ENCODE measurements at places on chromosomes 16 and 17.

DNA sequence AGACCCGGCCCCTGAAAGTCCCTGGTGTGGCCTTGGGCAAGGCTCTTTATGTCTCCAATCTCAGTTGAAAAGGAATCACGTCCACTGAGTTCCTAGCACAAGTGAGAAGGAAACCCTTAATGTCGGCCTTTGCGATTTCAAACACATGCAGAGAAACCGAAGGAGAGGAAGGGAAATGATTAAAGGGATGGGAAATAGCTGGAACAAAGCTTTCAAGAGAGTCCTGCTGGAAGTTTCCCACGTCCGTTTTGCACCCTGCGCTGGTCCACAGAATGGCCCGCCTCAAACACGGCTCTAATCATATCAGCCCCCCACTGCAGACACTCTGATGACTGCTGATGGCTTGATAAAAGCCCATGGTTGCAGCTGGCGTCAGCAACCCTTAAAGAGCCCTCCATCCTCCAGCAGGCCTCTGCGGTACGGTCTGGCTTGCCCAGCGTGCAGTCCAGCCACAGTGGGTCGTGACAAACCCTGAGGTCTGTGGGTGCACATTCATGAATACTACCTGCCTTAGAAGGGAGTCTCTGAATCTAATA is 765.5 kb upstream of the EEF2KMT start:
- DNase-seq: no peak

DNA sequence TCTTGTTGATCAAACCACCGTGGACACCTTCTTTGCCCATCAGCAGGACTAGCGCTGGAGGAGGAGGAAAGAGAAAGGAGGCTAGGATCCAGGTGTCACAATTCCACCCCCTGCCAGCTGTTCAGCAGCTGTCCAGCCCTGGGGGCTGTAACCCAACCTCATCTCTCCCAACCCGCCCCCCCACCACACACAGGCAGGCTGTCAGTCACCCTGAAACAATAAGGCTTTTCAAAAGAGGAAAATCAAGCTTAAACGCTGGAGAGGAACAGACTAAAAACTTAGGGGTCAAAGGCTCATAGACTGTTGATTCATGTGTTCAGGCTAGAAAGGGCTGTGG is 2.4 kb downstream of the PFN1 start:
- DNase-seq: no peak

DNA sequence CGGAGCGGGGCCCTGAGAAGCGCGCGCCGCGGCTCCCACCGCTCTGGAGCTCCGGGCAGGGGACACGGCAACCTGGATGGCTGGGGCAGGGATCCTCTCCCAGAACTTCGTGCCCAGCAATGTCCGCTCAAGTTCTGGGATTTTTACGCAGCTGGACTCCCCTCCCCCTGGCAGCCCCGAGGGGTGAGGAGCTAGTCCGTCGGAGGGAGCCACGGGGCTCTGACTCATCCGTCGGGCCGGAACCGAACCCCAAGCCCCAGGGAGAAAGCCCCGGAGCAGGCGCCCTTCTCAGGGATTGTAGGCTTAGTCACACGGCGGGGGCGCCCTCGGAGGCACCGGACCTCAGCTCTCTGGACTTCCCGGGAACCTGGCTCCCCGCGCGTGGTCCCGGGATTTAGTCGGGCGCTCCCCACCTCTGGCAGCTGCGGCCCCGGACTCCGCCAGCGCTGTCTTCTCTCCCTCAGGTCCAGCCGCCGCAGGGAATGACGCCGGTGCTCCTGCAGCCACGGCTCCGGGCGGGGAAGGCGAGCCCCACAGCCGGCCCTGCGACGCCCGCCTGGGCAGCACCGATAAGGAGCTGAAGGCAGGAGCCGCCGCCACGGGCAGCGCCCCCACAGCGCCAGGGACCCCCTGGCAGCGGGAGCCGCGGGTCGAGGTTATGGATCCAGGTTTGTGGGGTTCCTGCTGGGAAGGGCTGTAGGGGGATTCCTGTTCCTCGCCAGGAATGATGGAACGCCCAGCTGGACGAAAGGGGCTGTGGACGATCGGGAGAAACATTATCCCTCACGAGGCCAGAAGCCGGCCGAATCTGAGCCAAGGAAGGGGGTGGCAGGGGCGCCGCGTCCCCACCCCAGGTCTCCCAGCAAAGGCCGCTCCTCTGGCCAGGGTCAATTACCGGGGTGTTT is 830 bp downstream of the SPHK1 start:
- no peak for DNase-seq

DNA sequence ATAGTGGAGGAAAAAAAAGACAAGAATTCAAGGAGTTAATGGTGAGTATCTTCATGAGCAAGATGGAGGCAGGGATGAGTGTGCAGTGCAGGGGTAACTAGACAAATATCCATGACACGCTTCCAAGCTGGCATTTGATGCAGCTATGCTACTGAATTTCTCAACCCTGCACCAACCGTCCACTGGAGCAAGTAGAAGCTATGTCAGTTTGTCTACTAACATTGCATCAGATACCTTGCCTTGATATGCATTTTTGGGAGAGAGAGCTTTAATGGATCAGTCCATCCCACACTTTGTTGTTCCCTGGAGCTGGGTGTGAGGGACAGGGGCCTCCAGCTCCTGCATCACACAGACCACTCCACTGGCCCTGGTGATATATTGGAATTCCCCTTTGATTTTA is 16.4 kb downstream of the CCL11 start:
- DNase-seq: no peak

GRCh38 chr17:2995377-2995776 is 68.0 kb downstream of the OR1D5 start:
- no peak for DNase-seq

DNA sequence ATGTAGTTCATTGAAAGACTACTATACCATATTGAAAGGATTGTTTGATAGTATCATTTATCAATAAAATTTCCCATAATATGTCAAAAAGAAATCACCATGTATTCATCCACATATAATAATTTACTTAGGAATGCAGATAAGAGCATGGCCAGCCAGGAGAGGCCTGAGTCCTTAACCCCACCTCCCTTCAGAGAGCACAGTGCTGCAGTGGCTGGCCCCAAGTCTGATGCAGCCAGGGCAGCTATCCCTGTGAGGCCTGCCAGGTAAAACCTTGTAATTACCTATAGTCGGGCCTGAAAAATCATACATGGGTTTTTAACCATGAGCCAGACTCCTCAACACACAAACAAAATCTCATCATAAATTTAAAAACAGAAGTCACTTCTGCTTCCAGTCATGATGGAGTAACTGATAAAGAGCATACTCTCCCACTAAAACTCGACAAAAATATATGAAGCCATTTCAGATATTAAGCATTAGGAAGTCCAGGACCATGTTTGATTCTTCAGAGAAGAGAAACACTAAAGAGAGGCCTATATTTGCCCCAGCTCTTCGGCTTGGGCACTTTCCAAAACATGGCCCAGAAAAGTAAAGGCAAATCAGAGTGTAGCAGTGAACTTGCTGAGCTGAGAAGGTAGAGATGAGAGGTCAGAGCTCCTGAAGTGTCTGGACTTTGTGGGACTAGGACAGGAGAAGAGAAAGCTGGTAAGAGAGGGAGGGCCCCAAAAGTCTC is 40.9 kb upstream of the CCNF start:
- DNase-seq: no peak

DNA sequence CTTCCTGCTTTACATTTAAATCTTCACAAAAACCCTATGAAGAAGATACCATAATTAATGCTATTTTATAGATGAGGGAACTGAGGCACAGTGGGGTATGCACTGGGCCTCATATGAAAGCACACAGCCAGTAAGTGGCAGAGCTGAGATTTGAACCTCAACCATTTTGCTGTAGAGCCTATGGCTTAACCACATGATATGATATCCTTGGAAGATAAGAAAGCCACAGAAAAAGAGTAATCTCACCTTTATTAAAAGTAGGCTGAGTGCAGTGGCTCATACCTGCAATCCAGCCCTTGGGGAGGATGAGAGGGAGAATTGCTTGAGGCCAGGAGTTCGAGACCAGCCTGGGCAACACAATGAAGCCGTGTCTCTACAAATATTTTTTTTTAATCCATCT is 15.0 kb upstream of the TOB1 start:
- no peak for DNase-seq
